ENCODE measurements at places on chromosomes 12 and 14.

- no peak for DNase-seq
These were observed 15.4 kb upstream of the SMCO2 start for GRCh38 chr12:27431185-27431584.

DNA sequence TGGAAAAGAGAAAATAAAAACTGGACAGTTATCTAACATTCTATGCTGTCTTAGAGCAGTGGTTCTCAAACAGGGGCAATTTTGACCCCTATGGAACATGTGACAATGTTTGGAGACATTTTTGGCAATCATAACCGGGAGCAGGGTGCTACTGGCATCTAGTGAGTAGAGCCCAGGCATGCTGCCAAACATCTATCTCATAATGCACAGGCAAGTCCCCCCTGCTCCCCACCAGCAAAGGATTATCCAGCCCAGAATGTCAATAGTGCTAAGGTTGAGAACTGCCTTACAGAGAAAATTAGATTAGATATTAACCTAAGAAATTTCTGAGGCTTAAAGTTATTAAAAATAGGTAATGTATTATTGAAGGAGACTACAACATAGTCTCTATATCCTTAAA lies 22.9 kb upstream of the CATSPERB start:
- no peak for DNase-seq

DNA sequence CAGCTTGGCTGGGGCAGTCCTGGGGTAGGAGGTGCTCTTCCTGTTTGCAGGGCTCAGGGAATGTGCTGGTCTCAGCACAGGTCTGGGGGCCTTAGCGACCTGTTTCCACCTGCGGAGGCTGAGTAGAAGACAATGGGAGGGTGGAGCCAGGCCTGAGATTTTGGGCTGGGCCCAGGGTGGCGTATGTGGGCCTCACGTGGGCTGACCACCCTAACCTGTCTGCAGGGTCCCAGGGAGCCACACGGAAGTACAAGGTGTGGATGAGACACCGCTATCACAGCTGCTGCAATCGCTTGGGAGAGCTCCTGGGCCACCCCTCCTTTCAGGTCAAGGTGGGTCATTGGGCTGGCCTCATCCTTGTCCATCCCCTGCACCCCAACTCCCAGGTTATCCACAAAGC lies 1.1 kb downstream of the NOC4L start:
- DNase-seq, result no peak

GRCh38 chr12:51751661-51752060 lies 96.9 kb downstream of the FIGNL2 start:
- no peak for DNase-seq

- DNase-seq, result no peak
These were observed 13.3 kb downstream of the MOAP1 start for GRCh38 chr14:93171376-93171775.

- DNase-seq, result no peak
These were observed 143.8 kb downstream of the ADGRD1 start for GRCh38 chr12:131097202-131098177.

DNA sequence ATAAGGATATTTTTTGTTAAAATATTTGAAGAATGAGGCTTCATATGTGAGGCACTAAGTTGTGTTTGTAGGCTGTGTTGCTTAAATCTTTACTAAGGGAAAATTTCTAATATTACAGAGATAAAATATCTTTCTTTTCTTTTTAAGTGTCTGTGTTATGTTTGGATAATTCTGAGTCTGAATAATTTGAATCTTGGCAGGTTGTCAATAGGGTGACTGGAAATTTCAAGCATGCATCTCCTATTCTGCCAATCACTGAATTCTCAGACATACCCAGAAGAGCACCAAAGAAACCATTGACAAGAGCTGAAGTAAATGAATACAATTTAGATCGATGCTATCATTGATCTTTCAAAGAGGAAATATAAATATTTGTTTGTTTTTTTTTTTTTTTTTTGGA lies 29.4 kb downstream of the TMPO start:
- no peak for DNase-seq

DNA sequence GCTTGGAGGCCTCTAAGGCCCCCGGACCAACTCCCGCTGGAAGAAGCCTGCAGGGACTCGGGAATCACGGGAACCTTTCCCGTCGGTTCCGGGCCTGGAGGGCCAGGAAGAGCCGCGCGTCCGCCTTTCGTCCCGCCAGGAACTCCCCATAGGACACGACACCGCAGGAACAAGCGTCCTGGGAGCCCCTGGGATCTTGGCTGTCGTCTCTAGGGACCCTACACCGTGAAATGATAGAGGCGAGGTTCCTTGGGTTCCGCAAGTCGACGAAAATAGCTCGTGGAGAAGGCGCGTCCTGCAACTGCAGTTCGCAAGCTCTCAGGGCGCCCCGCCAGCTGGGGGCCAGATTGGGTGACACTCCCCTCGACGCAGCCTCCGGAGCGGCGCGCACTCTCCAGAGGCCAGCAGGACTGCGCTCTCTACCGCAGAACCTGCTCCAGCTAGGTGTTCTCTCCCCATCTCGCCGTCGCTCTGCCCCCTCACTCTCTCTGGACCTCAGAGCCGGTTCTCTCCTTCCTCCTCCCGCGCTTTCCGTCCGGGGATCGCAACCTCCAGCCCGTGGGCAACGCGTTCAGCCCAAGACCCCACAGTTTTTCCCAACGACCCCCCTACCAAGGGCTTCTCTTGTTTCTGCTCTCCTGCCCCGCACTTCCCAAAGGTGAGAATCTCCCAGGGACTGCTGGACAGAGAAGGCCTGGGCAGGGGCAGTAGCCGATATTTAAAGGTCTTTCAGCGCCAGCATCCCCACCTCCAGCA lies 776 bp downstream of the BMP4 start:
- DNase-seq, result no peak
